ENCODE measurements at places on chromosomes 2 and 18. TPM values are rescaled to one million over a fixed set of nuclear protein-coding genes. Genes with fewer than 3 reads are reported as not detected.

MOCOS gene
- total RNA-seq: 3.2 TPM

GRCh38 chr2:223008162-223008561 lies 43.8 kb upstream of the KCNE4 start:
- no peak for DNase-seq

- DNase-seq: no peak
Measured at GRCh38 chr2:1371082-1371481, 42.2 kb upstream of the TPO start.

DNA sequence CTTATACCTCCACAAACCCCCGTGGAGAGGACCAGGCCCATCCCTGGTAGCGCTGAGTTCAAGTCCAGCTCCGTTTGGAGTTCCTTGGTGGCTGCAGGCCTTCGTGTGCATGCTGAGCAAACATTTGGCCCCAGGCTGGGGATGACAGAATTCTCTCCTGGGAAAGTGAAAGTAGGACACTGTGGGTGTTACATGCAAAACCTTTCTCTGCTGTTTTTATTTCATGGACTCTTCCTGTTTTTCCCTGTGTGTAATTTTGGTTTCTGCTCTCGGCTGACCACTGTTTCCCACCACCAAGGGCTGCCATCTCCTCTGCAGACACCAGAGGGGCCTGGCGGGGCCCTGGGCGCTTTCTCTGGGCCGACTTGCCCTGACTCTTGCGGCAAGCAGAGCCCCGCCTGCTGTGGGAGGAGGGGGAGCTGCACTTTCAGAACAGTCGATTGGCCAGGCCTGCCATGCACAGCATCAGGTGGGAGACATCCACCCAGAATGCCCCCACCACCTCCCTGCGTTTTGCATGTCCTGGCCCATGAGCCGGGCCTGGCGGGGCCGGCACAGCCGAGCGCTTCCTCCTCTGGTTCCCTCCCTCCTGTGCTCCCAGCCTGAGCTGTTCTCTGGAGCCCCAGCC lies 102.4 kb downstream of the CABLES1 start:
- no peak for DNase-seq

GPR55 gene
- not detected for total RNA-seq

- no peak for DNase-seq
Measured at GRCh38 chr2:1032030-1032429, 81.4 kb downstream of the SNTG2 start.

OSBPL6 gene
- total RNA-seq: 3.1 TPM

GRCh38 chr18:70491734-70492348 lies 203.0 kb downstream of the SOCS6 start:
- DNase-seq: peak; percentile 50

PSME4 gene
- total RNA-seq: 68.3 TPM

GRCh38 chr2:68658266-68658665 lies 14.9 kb downstream of the PROKR1 start:
- no peak for DNase-seq

CABLES1 gene
- 11.3 TPM for total RNA-seq

IL1B gene
- total RNA-seq: 1.7 TPM

- no peak for DNase-seq
Measured at GRCh38 chr2:157355618-157356017, 30.0 kb upstream of the ERMN start.

DNA sequence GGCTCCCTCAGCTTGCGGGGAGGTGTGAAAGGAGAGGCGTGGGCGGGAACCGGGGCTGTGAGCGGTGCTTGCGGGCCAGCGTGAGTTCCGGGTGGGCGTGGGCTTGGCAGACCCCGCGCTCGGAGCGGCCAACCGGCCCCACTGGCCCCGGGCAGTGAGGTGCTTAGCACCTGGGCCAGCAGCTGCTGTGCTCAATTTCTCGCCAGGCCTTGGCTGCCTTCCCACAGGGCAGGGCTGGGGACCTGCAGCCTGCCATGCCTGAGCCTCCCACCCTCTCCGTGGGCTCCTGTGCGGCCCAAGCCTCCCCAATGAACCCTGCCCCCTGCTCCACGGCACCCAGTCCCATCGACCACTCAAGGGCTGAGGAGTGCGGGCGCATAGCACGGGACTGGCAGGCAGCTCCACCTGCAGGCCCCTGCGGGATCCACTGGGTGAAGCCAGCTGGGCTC lies 48.2 kb downstream of the RNF138 start:
- DNase-seq: no peak

IL36G gene
- total RNA-seq: not detected

GRCh38 chr18:31789409-31789808 lies 28.7 kb upstream of the SLC25A52 start:
- DNase-seq: no peak

DNA sequence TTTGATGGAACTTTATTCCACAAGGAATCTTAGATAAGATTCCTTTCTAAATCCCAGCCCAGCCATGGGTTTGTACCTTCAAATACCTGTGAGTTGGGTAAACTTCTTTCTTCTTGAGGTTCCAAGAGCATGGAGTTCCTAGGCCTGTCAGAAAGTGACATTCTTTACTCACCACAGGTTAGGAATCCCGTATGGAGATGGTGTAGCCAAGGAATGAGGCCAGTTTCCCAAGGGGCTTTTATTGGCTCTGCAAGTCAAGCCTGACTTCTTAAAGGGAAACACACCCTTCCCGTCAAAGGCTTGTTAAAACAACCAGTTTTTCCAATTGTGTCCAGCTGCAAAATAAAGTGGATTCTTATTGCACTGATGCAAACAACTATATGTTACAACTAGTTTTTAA lies 45.8 kb downstream of the STK17B start:
- DNase-seq: no peak
